ENCODE measurements at places on chromosomes 13 and 19.

GRCh38 chr19:4089400-4089908 is 22.8 kb upstream of the ZBTB7A start:
- DNase-seq = no peak

GRCh38 chr19:49142866-49143335 is 12.3 kb downstream of the HRC start:
- DNase-seq = peak; percentile 90

GRCh38 chr13:40961826-40962225 is 57.3 kb downstream of the ELF1 start:
- no peak for DNase-seq

GRCh38 chr19:53621885-53622740 is 9.7 kb upstream of the DPRX start:
- DNase-seq = no peak

- peak; percentile 69 for DNase-seq
Measured at GRCh38 chr13:50801087-50801931, 42.2 kb downstream of the DLEU7 start.

DNA sequence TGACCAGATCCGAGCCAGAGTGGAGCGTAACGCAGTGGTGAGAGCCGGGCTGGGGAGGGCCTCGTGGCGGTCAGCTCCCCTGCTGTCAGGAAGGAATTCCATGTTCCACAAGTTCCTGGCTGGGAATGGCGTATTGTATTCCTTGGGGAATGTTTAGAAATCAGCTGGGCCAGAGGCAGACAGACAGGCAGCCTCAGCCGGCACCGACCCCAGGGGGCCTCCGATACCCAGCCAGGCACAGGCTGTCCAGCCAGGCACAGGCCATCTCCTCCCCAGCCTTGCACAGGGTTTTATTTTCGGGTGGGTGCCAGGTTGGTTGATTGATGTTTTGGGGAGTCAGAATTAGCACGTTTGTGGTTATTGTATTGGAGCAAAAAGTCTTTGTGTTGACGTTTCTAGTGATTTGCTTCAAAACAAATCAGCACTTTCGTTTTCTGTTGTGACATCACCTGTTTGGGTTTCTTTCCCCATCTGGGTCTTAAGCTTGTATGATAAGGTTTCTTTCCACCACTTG is 126.6 kb upstream of the MCF2L start:
- no peak for DNase-seq

DNA sequence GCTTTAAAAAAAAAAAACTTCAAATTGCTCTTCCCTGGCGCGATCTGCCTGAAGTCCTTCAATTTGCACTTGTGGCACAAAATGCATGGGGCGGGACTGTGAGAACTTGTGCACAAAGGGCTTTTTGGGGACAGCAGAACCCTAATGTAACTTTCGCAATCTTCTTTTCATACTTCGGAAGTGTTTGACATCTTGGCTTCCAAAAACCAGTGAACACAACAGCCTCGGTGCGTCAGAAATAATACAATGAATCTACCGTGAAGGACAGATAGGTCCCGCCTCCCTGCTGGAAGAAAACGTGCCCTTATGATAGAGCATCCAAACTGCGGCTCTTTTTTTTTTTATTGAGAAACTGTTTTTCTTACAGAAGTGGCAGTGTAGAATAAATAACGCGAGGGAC is 36.6 kb downstream of the KLF2 start:
- DNase-seq = no peak

DNA sequence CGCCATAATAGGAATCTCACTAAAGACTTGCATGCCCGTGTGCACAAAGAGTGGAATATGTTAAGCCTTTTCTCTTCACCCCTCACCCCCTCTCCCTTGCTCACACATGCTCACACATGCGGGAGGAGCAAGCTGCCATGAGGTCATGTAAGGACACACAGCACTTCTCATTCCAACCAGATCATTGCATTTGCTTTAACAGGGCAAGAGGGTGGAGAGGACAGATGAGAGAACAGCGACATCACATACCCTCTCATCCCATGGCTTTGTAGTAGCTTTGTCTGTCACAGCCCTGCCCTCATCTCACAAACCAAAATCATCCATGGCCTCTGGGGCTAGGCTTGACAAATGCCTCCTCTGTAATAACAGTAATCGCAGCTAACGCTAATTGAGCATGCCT is 145.6 kb upstream of the FRY start:
- no peak for DNase-seq

DNA sequence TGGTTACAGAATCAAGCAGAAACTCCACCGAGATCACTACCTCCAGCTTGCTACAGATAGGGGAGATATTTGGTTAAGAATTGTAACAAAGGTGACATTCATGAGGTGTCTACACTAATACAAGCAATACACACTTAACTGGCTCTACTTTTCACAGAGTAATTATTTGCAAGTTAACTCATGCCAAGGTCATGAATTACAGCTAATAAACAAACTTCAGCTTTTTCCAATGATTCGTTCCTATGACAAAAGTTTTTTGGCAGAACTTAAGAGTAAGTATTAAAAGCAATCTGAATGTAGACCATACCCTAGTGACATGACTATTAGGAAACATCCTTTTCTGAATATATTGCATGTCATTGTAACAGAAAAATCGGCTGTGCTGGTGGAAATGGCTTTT is 72.1 kb downstream of the LHFPL6 start:
- peak; percentile 79 for DNase-seq

DNA sequence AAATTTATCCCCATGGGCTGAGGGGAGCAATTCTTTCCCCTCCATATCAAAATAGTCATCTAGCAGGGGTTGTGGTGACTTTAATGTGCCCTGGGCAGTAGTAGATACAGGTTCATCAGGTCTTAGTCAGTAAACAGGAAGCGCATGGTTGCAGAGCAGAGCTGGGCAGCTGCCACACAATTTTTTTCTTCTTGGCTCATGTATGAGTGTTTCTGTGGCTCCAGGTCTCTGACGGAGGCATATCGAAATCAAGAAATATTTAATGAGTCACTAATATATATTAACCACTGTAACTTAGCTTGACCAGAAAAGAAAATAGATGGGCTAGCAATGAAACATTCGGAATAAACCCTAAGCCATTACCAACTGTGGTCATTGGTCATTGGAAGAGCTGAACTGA is 68.4 kb upstream of the UBL3 start:
- DNase-seq = no peak

GRCh38 chr19:34676697-34677385 is at the start of gene SCGB2B2:
SCGB2B2 (minus strand) TSS chr19:34677159; CDS start chr19:34594563, 82,596 bp downstream.
- peak; percentile 98 for DNase-seq

- DNase-seq = peak; percentile 68
Measured at GRCh38 chr13:24220086-24220703, 59.7 kb downstream of the SPATA13 start.

DNA sequence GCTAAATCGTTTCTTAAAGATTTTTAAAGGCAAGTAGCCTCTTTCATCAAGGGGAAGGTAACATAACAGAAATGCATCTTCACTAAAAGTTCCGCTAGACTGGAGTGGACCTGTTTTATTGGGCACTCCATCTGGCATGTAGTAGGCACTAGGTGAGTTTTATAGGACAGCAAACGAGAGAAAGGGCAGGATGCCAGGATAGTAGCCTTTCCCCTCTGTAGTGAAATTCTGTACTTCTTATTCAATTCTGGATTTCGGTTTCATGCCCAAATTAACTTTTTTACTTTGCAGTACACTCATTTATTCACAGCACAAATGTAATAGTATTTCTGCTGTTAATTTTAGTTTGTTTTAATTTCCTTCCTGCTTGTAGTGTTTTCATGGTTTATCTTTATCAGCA is 45.2 kb downstream of the GPR180 start:
- no peak for DNase-seq

DNA sequence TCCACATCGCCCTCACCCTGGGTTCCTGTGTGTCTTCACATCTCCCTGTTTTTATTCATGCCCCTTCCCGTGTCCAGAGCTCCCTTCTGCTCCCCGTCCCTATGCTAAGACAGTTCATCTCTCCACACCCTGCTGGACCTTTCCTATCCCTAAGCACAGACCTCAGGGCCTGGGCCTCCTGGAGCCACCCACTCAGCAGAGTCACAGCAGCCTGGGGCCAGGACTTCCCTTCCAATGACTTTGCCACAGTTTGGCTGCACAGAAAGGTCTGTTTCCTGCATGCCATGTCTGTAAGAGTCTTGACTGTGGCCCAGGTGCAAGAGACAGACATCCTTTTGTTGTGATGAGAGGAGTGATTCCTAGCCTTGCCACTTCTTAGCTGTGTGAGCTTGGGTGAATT is 470.7 kb downstream of the TSHZ3 start:
- DNase-seq = no peak

DNA sequence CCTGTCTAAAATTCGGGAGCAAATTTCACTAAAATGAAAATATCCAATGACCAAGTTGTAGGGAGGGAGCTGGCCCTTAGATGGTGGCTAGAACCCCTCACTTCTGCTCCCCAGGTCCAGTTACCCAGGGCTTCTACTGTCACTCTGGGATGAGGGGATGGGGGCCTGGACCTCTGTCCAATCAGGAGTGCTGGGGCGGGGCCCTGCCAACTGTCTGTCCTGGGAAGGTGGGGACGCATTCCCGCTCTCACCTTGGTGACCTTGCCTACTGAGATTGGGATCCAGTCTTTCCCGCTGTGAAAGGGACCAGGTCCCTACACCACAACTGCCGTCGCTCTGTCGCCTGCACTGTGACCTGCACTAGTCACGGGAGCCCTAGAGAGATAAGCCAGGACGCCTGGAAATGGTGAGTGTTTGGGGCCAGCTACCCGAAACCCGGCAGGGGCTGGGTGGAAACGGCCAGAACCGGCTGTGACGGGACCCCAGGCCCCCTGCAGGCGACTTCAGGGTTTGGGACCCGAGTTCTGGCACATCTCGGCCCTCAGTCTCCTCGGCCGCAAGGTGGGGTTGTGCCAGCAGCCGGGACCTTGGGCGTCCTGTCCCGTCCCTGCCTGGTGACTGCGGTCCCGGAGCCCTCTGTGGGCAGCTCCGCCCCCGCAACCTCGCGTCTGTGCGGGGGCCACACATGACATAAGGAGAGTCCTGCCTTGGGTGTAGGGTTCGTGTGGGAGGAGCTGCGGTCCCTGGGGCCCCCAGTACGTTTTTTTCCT is 22.8 kb downstream of the ZNF20 start:
- no peak for DNase-seq

GRCh38 chr19:32675720-32676185 is at the start of gene RGS9BP:
RGS9BP (plus strand) TSS chr19:32675848; CDS start chr19:32676264, 416 bp downstream.
- DNase-seq = peak; percentile 46

- no peak for DNase-seq
Measured at GRCh38 chr13:50060718-50061117, 45.5 kb downstream of the KCNRG start.

GRCh38 chr13:99237981-99238662 is 20.1 kb downstream of the GPR18 start:
- DNase-seq = no peak

DNA sequence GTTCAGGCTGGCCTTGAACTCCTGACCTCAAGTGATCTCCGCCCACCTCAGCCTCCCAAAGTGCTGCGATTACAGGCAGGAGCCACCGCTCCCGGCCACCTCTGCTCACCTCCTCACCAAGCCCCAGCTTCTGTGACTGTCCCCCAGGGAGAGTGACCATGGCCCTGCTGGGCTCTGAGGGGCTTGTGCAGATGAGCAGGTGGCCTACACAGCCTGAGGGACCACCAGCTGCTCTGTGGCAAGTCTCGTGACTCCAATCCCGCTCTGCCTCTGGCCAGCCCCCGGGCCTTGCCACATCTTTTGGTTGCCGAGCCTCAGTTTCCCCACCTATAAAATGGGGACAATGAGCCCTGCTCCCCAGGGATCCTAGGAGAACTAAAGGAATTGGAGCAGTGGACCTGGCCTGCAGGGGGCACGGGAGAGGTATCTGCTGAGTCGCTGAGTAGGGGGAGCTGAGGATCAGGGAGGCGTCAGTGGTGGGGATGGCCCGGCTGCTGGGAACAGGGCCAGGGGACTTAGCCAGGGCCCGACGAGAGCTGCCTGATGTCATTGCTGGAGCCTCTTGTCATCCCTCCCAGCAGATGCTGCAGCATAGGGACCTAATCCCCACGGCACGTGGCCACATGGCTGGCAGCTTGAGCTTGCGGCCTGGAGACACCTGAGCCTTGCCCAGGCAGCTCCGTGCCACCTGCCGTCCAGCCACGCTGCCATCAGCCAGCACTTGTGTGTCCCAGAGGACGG is 74.7 kb downstream of the GADD45B start:
- DNase-seq = no peak

DNA sequence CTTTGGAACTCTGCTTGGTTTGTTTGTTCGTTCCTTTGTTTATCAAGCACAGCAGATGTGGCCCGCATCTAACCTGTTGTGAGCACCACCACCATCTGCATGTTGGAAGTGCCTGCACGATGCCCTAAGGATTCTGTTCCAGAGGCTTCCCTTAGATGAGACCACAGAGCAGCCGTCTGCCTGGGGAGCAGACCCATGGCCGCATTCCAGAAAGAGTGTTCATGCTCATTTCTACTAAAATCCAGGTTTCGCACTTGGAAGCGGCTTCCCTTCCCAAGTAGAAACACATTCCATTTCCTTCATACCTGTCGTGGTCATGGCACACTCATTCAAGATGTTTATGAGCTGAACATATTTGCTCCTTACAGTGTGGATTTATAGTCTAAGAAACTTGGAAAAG is 27.2 kb downstream of the COL4A2 start:
- DNase-seq = no peak

GRCh38 chr13:28531077-28531844 is 36.3 kb upstream of the FLT1 start:
- peak; percentile 61 for DNase-seq

Data from NCI-H526 treated with DMSO at 0.1 percent for 48 hours (cell line).